ENCODE measurements at places on chromosomes 13 and 19.
A peak's percentile ranks its signal among the peaks of the same experiment; 100 is the strongest.

GRCh38 chr13:45807520-45808099 lies 43.9 kb downstream of the SIAH3 start:
- DNase-seq: peak; percentile 59

- no peak for DNase-seq
These were observed 408.3 kb downstream of the KLF5 start for GRCh38 chr13:73467125-73467524.

GRCh38 chr13:99153219-99153618 lies 47.4 kb upstream of the UBAC2 start:
- no peak for DNase-seq

- no peak for DNase-seq
These were observed 11.1 kb downstream of the PDE4A start for GRCh38 chr19:10431254-10431942.

DNA sequence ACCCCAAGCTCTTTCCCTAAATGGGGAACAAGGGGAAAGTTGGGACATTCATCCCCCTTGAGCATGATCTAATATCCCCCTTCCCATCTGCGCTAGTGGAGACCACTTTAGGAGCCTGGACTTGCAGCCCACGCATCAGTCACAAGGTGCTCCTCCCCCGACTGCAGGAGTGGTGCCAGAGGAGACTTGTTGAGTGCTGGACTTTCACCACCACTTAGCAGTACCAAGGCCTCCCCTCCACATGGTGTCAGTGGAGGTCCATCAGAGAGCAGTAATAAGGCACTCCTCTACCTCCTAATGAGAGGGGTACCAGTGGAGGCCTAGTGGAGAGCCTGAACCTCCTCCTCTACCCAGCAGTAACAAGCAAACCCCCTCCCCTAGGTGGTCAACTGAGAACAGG lies 22.5 kb downstream of the CAB39L start:
- no peak for DNase-seq

DNA sequence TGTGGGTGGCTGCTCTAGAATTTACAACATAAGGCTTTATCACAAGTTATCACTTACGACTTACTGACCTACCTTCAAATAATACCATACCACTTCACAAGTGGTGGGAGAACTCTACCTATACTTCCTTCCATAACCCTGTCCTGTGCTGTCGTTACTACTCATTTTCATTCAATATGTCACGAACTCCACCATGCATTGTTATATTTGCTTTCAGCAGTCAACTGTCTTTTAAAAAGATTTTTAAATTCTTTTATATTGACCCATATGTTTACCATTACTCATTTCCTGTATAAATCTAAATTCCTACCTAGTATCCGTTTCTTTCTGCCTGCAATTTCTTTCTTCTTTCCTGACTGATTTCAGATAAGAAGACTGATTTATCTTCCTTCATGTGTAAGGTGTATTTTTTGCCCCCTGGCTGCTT lies 200.0 kb downstream of the KLF12 start:
- no peak for DNase-seq

GRCh38 chr19:48879025-48879637 lies 6.9 kb downstream of the PPP1R15A start:
- no peak for DNase-seq

DNA sequence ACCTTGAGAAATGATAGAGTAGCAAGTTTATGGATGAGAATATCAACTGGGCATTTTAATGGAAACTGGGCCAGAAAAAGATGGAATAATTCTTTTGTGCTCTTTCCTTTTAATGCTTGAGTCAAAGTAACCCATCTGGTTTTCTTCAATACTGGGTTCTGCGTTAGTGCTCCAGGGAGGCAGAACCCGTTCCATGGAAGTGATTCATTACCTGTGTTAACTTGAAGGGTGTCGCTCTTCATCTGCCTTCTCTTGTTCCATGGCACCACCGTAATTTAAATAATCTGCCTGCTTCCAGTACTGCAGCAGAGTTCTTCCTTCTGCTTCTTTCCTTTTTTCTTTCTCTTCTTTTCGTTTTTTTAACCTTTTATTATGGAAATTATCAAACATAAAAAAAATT lies 14.7 kb upstream of the USP12 start:
- no peak for DNase-seq

GRCh38 chr13:22793598-22794134 lies 387.1 kb upstream of the SGCG start:
- no peak for DNase-seq

DNA sequence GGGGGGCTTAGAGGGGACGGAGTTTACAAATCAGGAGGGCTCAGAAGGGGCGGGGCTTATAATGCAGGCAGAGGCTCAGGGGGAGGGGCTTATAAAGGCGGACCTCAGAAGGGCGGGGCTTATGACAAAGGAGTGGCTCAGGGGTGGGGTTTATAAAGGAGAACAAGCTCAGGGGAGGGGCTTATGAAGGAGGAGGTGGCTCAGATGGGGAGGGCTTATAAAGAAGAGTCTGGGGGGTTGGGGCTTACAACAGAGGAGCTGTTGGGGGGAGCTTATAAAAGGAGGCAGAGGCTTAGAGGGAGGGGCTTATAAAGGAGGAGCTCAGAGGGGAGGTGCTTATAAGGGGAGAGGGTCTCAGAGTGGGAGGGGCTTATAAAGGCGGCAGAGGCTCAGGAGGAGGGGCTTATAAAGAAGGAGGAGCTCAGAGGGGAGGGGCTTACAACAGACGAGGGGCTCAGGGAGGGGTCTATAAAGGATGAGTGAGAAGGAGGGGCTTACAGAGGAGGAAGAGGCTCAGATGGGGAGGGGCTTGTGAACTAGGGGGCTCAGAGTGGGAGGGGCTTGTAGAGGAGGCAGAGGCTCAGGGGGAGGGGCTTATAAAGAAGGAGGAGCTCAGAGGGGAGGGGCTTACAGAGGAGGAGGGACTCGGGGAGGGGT lies 1.0 kb downstream of the SMIM24 start:
- DNase-seq: no peak

DNA sequence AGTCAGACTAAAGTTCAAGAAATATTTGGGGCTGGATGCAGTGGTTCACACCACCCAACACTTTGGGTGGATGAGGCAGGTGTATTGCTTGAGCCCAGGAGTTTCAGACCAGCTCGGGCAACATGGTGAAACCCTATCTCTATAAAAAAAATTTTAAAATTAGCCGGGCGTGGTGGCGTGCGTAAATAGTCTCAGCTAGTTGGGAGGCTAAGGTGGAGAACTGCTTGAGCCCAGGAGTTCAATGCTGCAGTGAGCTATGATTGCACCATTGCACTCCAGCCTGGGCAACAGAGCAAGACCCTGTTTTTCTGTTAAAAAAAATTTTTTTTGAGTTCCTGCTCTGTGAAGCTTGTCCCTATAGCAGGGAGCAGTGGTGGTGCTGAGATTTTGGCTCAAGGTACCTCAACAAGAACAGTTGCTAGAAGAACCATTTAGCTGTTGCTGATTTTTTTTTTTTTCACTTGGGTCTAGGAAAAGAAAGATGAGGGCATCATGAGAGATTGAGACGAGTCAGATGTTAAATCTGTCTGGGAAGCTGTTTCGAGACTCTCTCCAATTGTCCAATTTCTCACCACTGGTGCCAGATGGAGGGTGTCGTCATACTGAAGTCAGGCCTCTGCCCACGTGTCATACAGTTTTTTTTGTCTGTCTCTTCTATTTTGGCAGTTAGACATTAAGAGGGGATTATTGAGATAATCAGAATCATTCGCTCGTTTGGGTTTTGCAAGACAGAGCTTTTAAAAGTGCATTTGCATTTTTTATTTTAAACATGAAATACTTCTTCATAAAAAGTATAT lies 3.7 kb downstream of the SLC25A42 start:
- DNase-seq: no peak

DNA sequence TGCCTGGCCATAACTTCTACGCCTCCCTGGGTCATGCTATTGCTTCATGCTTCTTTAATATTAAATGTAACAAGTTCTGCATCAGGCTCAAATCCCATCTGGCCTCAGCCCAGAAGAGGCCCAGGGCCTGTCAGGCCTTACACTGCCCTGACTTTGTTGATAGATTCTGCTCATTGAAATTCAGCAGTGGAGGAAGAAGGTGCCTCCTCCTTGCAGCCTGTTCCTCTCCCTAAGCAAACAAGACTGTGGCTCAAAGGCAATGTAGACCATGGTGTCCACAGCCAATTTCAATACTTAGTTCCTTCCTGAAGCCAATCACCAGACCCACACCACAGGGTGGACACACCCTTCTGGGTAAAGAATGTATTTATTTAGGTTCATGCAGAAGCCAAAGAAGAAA lies 59.4 kb downstream of the LACC1 start:
- DNase-seq: no peak

GRCh38 chr13:49272296-49272695 lies 24.6 kb downstream of the CDADC1 start:
- DNase-seq: no peak

DNA sequence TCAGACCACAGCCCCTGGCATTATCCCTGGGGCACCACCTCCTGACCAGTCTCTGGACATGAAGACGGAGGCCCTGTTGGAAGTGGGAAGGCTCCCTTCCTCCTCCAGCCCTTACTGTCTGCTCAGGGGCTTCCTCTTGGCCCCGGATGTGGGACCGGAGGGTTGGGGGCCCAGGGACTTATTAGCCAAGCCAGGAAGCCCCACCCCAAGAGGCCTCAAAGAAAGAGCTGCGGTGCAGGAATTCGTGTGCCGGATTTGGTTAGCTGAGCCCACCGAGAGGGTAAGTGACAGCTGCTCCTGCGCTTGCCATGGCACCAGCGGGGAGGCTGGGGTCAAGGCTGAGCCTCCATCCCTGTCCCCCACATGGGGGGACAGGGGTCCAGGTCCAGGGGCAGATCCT lies at the start of gene RETN:
TSS of gene RETN (plus strand) at position 208 of the 400 bp plus-strand sequence. CDS start 278 bp downstream, outside the sequence.
- DNase-seq: no peak

DNA sequence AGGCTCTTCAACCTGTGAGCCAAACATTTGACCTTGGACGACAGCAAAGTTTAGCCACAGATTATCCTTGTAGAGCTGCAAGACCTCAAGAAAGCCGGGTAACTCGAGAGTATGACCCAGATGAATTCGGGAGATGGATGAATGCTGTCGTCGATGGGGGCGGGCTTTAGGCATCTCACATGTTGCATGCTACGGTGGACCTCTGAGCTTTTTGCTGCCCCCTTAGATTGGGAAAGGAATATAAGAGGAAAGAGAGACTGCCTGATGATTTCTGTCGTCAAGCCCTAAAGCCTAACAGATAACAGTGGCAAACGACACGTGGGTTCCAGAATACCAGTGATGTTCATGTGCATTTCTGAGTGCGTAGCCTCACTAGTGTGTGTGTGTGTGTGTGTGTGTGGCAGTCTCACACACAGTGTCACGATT lies 730 bp upstream of the ABCC4 start:
- DNase-seq: peak; percentile 91

DNA sequence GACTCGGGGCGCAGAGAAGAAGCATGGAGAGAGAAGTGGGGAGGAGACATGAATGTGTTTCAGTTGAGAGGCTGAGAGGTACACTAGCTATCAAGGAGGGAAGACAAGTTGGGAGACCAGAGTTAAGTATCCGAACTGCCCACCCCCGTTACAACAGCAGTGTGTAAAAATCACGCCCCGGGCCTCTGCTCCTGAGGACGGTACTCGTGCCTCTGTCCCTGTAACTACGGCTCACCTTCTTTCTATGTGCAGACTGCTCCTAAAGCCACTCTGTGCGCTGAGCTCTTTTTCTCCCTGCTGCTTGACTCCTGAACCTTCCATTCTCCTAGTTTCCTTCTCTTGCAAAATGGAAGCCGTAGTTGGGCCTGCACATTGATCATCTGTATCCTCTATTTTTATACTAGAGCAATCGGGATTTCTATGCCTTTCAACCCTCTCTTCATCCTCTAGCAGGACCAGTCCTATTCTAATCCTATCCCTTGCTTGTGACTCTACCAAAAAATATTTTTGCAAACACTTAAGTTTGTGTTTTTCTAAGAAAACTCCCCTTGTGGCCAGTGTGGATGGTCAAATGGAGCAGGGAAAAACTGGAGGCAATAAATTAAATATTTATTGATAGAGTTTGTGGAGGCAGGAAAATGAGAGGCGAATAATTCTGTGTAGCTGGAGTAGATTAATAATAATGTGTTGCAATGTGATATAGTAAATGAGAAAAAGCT lies 569 bp downstream of the POLR1D start:
- DNase-seq: peak; percentile 34

GRCh38 chr13:107568181-107568580 lies 647.2 kb downstream of the LIG4 start:
- no peak for DNase-seq

GRCh38 chr13:70183041-70183440 lies 74.8 kb upstream of the KLHL1 start:
- no peak for DNase-seq

- no peak for DNase-seq
These were observed 543.0 kb downstream of the IRS2 start for GRCh38 chr13:109243311-109243951.

- no peak for DNase-seq
These were observed 89.5 kb downstream of the ARHGEF7 start for GRCh38 chr13:111204438-111205177.

DNA sequence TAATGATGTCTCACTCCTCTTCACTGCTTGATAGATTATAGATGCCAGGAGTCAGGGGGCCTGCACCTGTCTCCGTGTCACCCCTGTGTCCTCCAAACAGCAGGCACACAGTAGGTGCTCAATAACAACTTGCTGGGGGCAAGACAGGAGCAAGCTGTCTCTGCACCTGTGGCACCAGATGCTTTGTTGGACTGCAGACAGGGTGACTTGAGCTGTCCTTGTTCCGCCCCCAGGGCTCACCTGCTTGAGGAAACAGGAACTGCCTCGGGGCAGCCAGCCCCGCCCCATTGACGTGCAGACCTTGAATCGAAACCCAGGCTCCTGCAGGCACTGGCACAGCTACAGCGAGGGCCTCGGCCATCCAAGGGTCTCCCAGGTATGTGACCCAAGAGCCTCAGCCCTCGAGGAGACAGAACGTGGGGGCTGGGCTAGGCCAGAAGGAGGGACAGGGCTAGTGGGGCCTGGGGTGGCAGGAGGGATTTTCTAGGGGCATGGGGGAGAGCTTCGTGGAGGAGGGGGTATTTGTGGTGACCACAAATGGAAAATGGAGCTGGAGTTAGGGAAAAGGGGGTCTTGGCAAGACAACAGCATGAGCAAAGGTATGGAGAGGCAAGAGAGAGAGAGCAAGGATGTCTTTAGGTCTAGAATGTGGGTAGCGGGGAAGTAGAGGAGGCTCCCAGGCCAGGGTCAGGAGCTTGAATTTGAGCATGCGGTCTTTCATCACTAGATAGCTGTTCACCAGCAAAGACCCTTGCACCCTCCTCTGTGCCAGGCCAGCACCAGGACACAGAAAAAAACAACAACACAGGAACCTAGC lies at the start of gene HSH2D:
TSS of gene HSH2D (plus strand) at position 287 of the 817 bp plus-strand sequence. CDS start 5,066 bp downstream, outside the sequence.
- no peak for DNase-seq

DNA sequence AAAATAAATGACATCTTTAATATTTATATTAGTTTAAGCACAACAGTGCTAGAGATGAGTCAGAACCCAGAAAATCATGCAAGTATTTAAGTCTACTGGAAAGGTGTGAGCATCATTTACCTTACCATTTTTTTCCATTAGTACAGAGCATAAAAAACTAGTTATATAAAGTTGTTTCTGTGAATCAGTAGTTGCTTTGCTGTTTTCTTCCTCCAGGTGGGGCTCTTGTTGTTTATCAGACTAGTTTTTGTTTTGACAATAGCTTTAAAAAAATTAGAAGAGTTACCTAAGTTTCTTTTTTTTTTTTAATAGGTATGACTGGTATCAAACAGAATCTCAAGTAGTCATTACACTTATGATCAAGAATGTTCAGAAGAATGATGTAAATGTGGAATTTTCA lies 12.7 kb downstream of the SUGT1 start:
- no peak for DNase-seq

GRCh38 chr13:62781866-62782265 lies 1366.2 kb upstream of the PCDH20 start:
- DNase-seq: no peak
